ENCODE measurements at places on chromosomes 6 and 20.

- no peak for DNase-seq
Observed at GRCh38 chr6:31037682-31038081, 27.4 kb downstream of the MUC22 start.

GRCh38 chr6:166443166-166443565 is 60.4 kb upstream of the MPC1 start:
- DNase-seq, result no peak

- DNase-seq, result no peak
Observed at GRCh38 chr6:1739220-1739619, 129.5 kb downstream of the FOXC1 start.

GRCh38 chr6:158911746-158912480 is 88.1 kb downstream of the RSPH3 start:
- peak; percentile 42 for DNase-seq

GRCh38 chr6:54856129-54856528 is 9.6 kb downstream of the FAM83B start:
- DNase-seq, result no peak

GRCh38 chr6:74892091-74892490 is 313.8 kb downstream of the COL12A1 start:
- no peak for DNase-seq

- DNase-seq, result no peak
Observed at GRCh38 chr20:17628101-17628841, 53.8 kb downstream of the RRBP1 start.
